ENCODE measurements at places on chromosomes 3 and 15. TPM values are rescaled to one million over a fixed set of nuclear protein-coding genes. Genes with fewer than 3 reads are reported as not detected.

LYSMD2 gene
- total RNA-seq = 7.5 TPM

NUP210 gene
- total RNA-seq = under 0.01 TPM

ZBTB47 gene
- 72.8 TPM for total RNA-seq

VWA5B2 gene
- total RNA-seq = not detected

ERICH6 gene
- not detected for total RNA-seq

SPRED1 gene
- 34.0 TPM for total RNA-seq
